ENCODE measurements at places on chromosomes 5 and 9.

DNA sequence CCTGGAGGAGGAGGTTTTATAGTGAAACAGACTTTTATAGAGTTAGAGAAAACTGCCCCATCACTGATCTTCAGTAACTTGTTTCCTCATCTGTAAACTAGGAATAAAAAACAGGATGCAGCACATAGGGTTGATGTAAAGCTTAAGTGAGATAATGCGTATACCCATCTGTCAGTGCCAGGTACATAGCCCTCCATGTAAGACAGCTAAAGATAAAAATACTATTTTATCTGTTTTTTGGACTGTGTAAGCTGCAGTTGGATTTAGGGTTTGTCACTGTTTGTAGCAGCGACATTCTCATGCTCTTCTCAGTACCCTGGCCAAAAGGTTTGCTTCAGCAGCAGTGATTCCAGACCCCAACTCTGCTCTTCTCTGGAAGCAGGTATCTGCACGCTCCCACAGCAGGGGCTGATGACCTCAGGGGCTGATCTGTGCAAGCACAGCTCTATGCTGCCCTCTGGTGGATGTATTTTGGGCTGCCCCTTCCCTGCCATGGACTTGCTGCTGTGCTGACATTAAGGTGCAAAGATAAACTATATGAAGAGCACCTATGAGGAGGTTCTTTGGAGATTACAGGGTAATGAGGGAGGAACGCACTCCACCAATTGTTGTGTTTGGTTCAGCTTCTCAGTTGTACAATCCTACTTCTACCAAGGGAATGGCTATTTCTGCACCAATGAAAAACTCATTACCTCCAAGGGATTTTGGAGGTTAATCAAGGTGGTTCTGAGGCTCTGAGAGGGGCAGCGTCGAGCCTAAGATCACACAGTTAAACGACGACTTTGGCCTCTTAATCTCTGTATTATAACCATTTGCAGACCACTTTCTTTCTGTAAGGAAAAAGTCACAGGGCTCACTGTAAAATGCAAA is 13.1 kb downstream of the HMHB1 start:
- DNase-seq, result peak; percentile 71

- peak; percentile 77 for DNase-seq
Measured at GRCh38 chr9:130220352-130220751, 45.2 kb upstream of the HMCN2 start.

DNA sequence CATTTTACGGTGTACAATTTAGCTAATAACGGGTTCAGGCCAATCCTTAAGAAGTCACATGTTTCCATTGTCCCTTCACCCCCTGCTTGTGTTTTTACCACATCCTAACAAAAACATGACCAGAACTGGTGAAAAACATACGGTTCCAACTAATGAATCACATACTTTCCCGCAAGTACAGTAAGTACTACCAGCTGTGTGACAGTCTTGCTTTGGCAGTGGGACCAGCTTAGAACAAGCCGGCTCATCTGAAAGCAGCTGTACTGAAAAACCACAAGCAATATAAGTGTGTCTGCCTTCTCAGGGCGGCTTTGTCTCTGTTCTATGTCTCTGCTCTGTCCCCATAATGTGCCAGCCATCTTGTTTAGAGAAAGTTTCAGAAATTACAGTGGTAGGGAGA is 242.5 kb downstream of the BNC2 start:
- peak; percentile 92 for DNase-seq

GRCh38 chr5:39619168-39619818 is 194.5 kb upstream of the DAB2 start:
- no peak for DNase-seq

DNA sequence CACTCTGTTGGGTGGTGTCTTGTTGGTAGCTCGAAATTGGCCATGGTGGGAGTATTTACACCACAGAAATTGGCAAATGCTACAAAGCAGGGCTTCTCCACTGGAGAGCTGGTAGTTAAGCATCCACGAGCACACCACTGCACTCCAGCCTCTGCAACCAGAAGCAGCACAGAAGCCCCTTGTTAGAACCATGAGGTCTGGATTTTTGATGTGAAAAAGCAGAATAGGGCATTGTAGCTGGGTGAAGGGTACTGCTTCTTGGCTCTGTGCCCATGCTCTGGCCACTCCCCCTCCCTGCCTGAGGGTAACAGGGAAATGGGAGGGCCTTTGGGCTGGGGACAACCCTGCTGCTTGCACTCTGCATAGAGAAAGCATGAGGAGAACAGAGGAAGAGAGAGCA is 81.2 kb upstream of the UBTD2 start:
- no peak for DNase-seq

DNA sequence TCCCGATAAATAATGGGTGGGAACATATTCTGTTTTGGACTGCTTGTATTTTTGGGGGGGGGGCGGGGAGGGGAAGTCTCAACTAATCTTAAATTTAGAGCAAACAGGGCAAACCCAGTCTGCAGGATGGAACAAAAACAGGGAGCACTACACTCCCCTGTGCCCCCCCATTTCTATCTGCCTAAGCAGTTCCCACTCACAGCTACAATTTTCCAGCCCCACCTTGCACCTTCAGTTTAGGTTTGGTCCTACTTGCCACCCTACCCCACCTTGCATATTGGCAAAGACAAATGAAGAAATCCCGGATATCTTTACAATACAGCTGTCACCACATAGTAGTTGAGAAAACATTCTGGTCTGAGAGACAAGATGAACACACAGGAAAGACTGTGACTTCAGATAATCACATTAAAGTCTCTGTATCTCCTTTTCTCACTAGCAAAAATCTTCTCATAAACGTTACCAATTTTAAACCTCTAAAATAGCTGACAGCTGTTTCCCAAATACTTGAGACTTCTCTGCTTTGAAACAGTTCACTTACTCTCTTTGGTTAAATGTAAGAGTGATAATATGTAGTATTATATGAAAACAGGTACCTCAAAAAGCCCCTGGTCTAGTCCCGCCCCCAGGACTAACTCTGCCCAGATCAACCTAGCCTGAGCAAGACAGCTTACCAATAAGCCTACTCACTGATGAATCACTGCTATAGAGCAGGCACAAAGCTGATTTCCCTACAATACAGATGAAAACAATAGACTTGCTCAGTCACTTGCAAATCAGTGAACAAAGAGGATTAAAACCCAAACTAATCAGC is 5.2 kb upstream of the RAPGEF6 start:
- DNase-seq, result no peak

GRCh38 chr9:5587024-5587423 is 41.9 kb upstream of the RIC1 start:
- peak; percentile 91 for DNase-seq

DNA sequence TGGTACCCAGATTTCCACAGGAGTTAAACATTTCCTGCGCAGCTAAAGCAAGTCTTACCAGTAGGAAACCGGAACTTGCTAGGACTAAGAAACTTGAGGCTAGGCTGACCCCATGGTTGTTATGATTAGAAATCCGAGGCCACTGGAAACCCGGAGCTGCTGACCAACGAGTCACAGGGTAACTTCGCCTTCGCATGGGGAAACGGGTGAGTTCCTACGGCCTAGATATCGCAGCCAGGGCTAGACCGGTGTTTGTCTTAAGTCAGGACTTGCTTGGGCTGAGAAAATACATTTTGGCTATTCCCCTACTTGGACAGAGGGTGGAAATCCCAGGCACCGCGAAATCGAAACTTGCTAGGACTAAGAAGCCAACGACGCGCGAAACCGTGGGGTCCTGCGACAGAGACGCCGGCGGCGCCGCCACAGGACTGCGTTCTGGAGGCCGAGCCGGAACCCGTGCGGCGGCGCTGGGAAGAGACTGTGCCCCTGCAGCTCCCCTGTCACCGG is 1.6 kb upstream of the ANXA2R start:
- peak; percentile 95 for DNase-seq

- DNase-seq, result no peak
Measured at GRCh38 chr9:69012696-69013381, 1.1 kb downstream of the PRKACG start.

GRCh38 chr5:158313733-158314464 is 455.0 kb upstream of the CLINT1 start:
- DNase-seq, result no peak

DNA sequence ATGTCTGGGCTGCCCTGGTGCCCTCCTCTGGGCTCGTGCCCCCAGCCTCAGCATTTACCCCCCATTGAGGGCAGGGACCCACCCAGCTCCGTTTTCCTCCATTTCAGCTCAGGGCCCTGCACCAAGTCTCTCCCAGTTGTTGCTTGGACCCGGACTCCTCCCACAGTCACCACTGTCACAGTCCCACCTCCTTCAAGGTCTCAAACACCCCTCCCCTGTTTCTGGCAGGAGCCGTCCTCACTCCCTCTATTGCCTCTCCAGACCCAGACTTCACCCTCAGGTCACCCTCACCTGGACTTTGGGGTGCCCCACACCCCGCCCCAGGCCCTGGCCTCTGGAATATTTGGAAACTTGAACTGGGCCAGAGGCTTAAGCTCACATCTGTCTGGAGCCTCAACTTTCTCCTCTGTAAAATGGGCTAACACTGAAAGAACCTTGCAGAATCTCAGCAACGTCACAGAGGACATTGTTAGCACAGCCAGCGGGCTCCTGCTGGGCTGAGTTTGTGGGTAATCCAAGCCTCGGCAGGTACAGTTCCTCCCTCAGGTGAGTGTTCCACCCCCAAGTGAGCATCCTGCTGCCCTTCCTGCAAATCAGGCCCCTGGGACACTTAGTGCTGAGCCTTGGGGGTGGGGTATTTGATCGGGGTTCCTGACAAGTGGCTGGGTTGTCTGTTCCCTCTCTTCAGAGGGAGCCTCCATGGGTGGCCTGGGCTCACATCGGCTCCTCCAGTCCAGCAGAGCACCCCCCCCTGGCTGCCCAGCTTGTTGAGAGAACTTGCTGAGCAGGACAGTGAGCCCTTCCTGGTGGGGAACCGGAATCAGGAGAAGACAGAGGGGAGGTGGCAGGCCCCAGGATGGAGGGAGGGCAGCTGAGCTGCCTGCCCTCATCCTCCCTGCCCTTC is 130.1 kb downstream of the C9orf50 start:
- DNase-seq, result peak; percentile 43

DNA sequence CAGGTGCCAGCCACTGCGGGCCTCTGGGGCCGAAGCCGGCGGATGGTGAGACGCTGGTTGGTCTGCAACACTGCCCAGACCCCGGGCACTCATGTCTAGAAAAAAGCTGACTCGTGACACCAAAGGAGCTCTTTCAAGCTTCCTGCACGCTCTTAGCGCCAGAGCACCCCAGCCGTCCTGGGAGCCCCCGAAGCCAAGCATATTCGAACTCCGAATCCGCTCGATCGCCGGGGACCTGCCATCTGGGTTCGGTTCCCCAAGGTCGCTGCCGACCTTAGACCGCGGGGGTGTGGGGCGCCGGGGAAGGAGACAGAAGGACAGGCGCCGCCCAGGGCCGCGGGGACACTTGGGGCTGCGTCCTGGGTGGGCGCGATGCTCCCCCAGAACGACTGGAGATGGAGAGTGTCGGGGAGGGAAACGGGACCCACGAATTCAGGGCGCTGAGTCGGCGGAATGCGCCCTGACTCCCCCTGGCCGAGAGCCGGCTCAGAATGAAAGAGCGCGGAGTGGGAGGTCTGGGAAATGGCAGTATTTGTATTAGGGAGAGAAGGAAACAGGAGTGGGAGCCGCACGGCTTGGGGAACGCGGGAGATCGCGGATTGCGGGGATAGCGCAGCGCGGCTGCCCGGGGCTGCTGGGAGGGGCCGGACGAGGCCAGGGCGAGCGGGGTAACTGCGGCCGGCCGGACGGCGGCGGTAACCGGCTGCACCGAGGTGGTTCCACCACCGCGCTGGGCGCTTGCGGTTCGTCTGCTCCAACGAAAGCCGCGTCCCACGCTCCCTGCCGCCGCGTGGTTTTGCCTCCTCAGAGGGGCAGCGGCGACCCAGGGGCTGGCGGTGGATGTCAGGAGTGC is 20.1 kb upstream of the MARCHF6 start:
- peak; percentile 43 for DNase-seq

- DNase-seq, result no peak
Measured at GRCh38 chr9:21002040-21002439, 29.4 kb downstream of the HACD4 start.

GRCh38 chr5:5492087-5492933 is 69.8 kb downstream of the ICE1 start:
- DNase-seq, result peak; percentile 63

GRCh38 chr5:126808521-126808988 is 31.6 kb downstream of the LMNB1 start:
- peak; percentile 68 for DNase-seq

DNA sequence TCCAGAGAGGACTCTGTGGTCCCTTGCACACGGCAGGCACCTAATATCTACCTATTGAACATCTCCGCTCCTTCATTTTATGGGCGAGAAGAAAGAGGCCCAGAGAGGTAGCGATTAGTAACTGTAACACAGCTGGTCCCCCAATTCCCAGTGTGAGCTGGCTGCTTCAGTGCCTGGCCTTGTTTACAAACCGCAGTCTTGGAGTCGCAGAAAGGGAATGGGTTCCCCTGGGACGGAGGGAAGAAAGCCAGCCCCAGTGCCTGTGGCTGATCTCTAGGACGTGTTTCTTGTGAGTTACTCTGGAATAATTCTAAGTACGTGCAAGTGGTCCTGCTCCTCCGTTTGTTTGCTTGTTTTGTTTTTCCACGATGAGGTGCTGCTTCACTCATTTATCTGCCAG is 52.0 kb downstream of the CFAP77 start:
- no peak for DNase-seq

GRCh38 chr5:75048457-75048953 is 3.9 kb downstream of the GCNT4 start:
- DNase-seq, result peak; percentile 86

GRCh38 chr9:127803507-127804352 is 1.0 kb downstream of the FPGS start:
- DNase-seq, result peak; percentile 30

- no peak for DNase-seq
Measured at GRCh38 chr9:105121861-105122430, 122.5 kb upstream of the SLC44A1 start.

DNA sequence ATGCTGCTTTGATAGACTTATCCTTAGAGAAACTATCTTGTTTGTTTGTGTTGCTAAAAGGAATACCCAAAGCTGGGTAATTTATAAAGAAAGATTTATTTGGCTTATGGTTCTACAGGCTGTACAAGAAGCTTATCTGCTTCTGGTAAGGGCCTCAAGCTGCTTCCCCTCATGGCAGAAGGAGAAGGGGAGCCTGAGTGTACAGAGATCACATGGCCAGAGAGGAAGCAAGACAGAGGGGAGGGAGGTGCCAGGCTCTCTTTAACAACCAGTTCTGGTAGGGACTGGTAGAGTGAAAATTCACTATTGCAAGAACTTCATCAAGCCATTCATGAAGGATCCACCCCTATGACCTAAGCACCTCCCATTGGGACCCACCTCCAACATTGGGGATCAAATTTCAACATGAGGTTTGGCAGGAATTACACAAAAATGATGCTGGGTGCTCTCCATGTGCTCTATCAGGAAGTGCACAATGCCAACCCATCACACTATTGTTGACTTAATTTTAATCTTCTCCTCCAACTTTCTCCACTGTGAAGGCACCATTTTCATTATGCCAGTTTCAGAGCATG is 115.1 kb upstream of the SHB start:
- no peak for DNase-seq

DNA sequence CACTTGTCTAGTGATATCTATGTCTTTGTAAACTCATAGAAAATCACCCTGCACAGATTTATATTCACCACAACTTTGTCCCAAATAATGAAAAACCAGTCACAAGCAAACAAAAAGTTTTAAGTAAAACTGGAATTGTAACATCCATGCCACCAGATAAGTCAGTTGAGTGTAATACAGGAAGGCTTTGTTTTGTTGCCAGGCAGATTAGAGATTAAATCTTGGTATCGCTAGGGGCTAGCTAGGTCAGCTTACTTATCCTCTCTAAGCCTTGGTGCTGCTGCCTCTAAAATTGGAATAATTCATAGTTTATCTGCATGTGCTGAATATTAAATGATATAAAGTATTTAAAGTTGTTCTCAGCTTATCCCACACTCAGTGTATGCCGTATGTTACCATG is 1062.5 kb downstream of the CDH9 start:
- no peak for DNase-seq
